ENCODE measurements at places on chromosomes 2 and 18.

- no peak for DNase-seq
Observed at GRCh38 chr18:62751977-62752376, 36.6 kb downstream of the PHLPP1 start.

GRCh38 chr2:24621779-24622538 lies 130.9 kb downstream of the NCOA1 start:
- no peak for DNase-seq

GRCh38 chr2:37501113-37501512 lies 156.7 kb downstream of the QPCT start:
- no peak for DNase-seq

GRCh38 chr2:169493360-169493759 lies 14.1 kb downstream of the BBS5 start:
- no peak for DNase-seq

DNA sequence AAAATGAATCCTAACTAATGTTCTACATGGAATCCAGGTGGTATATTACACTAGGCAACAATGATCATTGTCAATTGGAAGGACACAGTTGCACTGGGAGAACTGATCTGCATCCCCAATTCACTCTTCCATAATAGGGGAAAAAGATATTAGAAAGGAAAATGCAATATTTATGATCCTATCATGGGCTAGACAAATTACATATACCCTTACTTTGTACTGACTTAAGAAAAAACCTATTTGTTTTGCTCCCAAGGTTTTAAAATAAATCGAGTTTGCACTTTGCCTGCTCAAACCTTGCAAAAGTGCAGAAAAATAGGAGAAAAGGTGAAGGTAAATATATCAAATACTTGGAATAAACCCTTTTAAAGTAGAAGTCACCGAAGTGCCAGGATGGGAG lies 11.0 kb upstream of the PAX3 start:
- no peak for DNase-seq

- DNase-seq, result no peak
Observed at GRCh38 chr2:44566059-44566458, 204.3 kb downstream of the CAMKMT start.

DNA sequence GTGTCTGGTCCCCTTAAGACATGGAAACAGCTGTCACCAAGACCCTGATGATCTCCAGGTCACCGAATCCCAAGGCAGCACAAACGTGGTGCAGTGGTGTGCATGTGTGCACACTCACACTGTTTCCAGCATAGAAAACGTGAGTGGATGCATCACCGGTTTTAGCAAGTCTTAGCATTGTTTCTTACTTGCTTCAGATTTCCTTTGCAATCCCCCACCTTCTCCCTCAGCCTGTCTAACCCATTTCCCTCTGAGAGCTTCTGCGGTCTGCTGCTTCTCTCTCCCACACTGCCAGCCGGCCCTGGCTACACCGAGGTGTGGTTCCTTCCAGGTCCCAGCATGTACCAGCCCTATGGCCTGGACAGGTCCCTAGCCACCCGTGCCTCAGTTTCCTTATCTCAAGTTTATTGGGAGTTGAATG lies 343.4 kb upstream of the HS6ST1 start:
- no peak for DNase-seq

- no peak for DNase-seq
Observed at GRCh38 chr18:13175266-13175665, 43.3 kb upstream of the LDLRAD4 start.

DNA sequence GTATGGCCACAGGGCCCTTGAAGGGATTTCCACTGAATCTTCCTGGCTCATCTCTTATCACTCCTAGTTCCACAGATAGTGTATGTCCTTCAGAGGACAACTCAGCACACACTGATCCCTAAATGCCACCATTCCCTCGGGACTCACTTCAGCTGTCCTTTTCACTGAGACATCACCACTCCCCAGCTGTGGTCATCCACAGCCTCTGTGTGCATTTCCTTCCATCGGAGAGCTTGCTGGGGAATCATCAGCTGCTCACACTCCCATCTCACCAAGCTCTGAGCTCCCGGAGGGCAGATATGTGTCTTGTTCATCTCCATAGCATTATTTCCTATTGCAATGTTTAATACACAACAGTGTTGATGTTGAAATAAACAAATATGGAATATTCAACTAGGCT lies 759.5 kb downstream of the RNF144A start:
- DNase-seq, result no peak

- no peak for DNase-seq
Observed at GRCh38 chr18:58095222-58095621, 51.2 kb downstream of the NEDD4L start.

DNA sequence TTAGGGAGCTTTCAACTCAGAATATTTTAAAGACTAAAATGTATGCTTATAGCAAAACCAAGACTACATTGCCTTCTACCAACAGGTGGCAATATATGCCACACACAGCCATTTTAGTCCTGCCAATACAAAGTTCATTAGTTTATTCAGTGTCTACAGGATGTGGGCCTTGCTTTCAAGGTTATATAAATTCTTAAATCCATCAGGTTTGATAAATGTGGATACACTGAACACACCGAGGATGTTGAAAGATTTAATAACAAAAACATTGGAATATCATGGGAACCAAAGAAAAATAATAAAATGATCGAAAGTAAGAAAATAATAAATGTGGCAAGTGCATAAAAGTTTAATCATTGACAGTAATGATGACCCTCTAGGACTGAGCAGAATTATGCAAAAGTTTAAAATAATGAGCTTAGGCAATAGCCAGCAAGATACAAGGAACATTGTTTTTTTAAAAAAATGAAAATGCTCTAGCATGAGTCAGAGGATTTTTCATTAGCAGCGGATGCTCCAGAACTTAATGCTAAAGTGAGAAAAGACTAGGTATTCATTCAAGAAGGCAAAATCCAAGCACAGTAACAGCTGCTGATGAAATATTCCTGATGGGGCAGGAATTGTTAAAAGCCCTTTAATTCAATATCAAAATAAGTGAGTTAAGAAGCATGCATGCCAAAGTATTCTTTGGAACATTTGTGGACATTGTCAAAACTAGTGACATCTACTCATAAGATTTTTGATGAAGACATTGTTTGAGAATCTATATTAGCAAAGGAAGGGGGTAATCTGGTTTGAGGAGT lies 14.2 kb downstream of the SCN9A start:
- DNase-seq, result no peak
